ENCODE measurements at places on chromosomes 1 and 21.

DNA sequence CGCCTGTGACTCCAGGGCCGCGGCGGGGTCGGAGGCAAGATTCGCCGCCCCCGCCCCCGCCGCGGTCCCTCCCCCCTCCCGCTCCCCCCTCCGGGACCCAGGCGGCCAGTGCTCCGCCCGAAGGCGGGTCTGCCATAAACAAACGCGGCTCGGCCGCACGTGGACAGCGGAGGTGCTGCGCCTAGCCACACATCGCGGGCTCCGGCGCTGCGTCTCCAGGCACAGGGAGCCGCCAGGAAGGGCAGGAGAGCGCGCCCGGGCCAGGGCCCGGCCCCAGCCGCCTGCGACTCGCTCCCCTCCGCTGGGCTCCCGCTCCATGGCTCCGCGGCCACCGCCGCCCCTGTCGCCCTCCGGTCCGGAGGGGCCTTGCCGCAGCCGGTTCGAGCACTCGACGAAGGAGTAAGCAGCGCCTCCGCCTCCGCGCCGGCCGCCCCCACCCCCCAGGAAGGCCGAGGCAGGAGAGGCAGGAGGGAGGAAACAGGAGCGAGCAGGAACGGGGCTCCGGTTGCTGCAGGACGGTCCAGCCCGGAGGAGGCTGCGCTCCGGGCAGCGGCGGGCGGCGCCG lies at the start of gene SIM2:
SIM2 (plus strand) TSS at position 135 of the 565 bp plus-strand sequence. CDS start 632 bp downstream, outside the sequence.
- DNase-seq, result no peak

DNA sequence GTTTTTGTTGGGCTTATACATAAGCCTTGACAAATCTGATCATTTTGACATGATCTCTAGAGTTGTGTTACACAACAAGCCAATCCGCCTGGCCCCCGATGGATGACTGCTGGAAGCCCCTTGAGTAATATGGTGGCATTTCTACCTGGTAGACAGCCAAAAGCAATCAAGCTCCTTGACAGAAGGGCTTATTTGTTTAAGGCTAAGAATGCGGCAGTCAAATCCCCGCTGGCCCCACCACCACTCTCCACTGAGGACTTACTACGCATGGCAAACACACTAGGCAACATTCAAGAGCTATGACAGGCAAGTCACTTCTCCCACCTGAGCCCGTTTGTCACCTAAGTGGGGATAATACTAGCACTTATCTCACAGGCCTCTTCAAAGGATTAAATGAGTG lies 33.4 kb upstream of the C1orf198 start:
- DNase-seq, result no peak

- DNase-seq, result no peak
Measured at GRCh38 chr1:154840269-154841176, 29.6 kb downstream of the KCNN3 start.

DNA sequence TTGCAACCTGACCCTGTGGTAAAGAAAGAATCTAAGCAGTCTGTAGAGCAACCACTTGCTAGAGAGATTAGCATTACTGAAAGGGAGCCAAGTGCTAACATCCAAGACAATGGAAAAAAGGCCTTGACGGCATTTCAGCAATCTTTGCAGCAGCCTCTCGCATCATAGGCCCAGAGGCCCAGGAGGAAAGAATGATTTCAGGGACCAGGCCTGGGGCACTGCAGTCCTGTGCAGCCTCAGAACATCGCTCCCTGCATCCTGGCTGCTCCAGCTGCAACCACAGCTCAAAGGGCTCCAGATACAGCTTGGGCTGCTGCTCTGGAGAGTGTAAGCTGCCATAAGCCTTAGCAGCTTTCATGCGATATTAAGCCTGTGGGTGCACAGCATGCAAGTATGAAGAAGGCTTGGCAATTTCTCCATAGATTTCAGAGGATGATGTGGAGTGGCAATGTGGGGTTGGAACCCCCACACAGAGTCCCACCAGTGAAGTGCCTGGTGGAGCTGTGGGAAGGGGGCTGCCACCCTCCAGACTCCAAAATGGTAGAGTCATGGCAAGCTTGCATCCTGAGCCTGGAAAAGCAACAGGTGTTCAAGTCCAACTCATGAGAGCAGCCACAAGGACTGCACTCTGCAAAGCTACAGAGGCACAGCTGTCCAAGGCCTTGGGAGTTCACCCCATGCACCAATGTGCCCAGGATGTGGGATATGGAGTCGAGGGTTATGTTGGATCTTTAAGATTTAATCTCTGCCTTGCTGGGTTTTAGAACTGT lies 110.6 kb upstream of the HMGB4 start:
- DNase-seq, result no peak

DNA sequence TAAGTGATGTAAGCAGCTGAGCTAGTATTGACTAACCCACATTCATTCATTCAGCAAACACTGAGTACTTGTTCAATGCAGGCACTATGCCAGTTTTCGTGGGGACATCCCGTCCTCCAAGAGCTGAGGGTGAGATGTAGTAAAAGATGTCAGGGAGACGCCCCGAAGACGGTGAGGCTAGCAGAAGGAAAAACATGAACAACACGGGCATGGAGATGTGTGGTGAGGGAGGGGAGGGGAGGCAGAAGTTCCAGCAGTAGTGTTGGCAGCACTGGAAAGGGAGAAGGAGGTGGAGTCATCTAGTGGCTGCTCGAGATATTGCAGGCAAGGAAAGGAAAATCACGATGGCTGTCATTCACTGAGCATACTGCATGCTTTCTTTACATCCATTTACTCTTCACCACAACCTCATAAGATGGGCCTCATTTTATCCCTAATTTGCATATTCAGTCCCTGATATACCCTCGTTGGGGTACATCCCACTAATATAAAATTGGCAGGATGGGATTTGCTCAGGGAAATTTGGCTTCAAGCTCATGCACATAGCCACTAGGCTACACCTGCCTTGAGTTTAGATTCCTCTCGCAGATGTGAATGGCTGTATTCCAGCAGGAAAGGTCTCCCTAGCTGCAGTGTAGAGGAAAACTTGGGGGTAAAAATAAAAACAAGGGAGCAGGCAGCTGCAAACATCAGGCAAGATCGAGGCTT lies 14.5 kb downstream of the PDZK1IP1 start:
- peak; percentile 12 for DNase-seq

GRCh38 chr1:23594927-23595353 lies 35.6 kb upstream of the ID3 start:
- no peak for DNase-seq

DNA sequence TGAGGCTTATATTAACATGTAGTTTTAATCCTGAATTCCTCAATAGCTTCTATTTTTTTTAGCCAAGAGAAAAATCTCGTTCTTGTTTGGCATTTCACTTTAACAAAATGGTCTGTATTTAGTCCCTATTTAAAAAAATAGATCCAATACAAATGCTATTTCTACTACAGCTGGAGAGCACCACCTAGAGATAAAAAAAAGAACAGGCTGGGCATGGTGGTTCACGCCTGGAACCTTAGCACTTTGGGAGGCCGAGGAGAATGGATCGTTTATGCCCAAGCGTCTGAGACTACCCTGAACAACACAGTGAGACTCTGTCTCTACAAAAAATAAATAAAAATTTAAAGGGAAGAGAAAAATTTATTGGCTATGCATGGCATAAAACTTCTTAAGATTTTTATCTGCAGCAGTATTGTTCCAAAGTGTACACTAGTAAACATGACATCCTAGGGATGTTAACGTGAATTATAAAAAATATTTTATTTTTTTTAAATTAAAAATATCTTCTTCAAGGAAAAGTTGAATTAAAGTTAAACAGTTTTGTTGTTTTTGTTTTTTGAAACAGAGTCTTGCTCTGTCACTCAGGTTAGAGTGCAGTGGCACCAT lies 4.4 kb downstream of the ST7L start:
- no peak for DNase-seq

- DNase-seq, result no peak
Measured at GRCh38 chr21:42437786-42438185, 34.1 kb downstream of the UBASH3A start.

DNA sequence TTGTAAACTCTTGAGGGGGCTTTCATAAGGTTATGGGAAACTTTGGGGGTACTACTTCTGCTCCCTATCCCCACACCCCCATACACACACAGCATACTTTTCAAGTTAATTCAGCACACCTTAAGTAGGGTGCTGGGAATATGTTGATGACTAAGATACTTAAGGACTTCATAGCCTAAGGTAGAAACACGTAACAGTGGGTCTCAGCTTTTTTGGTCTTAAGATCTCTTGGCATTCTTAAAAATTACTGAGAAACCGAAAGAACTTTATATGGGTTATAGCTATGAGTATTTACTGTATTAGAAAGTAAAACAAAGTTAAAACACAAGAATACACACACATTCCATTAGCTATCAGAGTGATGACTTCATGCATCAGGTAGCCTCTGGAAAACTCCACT lies 2.1 kb downstream of the OTUD3 start:
- DNase-seq, result no peak

DNA sequence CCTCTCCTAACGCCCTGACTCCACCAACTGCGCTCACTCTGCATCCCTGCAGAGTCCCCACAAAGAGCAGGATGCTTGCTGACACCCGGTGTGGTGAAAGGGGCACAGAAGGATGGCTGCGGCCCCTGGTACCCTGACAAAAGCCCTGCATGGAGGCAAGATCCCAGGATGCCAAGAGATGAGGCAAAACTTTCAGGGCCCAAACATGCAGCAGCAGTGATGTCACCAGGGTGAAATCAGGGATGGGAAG lies 36.6 kb downstream of the SLC9A1 start:
- DNase-seq, result no peak

DNA sequence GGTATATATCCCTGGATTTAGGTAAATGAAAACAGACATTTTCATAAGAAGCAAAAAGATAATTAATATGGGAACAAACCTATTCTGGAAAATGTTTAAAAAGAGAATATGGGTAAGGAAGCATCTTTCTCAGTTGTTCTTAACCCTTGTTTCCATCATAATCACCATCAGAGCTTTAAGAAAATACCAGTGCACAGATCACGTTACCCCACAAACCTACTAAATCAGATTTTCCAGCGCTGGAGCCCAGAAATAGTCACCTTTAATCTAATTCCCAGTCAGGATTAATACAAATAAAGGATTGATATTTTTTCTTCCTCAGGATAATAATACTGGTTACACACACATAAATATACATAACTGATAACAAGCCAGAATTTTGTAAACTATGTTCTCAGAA lies 44.6 kb downstream of the PTPRC start:
- no peak for DNase-seq

DNA sequence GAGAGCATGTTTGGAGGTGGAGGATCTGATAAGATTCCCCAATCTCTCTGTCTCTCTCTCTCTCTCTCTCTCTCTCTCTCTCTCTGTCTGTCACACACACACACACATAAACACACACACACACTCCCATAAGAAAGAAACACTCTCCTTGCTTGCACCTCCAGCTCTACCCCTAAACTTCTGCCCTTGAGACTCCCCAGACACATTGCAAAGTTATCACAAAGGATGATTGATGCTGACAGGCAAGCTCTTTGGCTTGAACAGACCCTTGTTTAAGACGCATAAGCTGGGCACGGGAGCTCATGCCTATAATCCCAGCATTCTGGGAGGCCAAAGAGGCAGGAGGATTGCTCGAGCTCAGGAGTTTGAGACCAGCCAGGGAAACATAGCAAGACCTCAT lies 78.2 kb downstream of the NAV1 start:
- no peak for DNase-seq

- DNase-seq, result no peak
Measured at GRCh38 chr21:41147096-41147978, 20.6 kb upstream of the BACE2 start.

DNA sequence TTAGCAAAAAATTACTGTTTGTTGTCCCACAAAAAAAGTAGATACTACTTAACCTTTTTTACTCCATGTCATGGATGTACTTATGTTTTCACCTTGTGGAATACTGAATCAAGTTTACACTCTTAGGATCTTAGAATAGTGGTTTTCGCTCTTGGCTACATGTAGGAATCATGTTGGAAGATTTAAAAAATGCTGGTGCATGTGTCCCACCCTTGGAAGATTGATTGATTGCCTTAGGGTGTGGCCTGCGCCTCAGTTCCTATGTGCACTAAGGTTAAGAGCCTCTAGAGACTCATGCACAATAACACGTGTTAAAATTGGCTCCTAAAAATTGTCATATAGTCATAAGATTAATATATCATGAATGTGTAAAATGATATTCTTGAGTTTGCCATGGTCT lies 25.0 kb downstream of the HS2ST1 start:
- no peak for DNase-seq

DNA sequence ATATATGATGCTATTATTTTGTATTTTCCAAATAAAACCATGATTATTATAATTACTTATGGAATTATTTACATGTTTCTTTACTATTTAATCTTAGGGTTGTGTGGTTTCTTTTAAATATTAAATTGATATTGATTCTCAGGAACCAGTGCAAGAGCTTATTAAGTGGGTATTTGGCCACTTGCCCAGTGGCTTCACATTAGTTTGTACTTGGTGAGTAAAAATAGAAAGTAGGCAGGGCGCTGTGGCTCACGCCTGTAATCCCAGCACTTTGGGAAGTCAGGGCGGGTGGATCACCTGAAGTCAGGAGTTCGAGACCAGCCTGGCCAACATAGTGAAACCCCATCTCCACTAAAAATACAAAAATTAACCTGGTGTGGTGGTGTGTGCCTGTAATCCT lies 497.1 kb downstream of the PTPRC start:
- no peak for DNase-seq

DNA sequence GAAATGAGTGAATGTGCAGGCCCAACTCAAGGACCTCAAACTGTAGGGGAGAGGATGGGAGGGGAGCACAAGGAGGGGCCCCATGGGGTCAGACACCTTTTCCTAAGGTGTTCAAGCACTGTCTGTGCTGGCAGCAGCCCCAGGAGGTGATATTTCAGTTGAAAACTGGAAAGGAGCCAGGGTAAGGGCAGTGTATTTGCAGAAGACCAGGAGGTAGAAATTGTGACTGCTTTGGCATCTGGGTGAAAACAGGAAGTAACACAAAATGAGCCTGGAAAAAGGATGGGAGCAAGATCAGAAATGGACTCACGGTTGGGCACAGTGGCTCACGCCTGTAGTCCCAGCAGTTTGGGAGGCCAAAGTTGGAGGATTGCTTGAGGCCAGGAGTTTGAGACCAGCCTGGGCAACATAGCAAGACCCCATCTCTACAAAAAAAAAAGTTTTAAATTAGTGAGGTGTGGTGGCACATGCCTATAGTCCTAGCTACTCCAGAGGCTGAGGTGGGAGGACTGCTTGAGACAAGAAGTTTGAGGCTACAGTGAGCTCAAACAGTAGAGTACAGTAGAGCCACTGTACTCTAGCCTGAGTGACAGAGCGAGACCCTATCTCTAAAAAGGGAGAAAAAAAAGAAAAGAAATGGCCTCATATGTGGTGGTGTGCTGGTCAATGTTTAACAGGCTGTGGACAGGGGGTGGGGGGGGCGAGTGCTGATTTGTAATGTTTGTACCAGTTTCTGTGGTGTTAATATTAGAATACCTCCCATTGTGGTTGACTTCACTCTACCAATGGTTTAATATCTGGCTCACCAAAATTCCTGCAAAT lies 76.2 kb upstream of the ANGPTL1 start:
- DNase-seq, result no peak

- DNase-seq, result no peak
Measured at GRCh38 chr1:59013276-59013927, 229.6 kb upstream of the JUN start.

Data from caudate nucleus (tissue), 63 donors.